ENCODE measurements at places on chromosomes 4 and X.
A peak's percentile ranks its signal among the peaks of the same experiment; 100 is the strongest.

- no peak for DNase-seq
These were observed 631.7 kb downstream of the SMARCA1 start for GRCh38 chrX:128891554-128891953.

- no peak for DNase-seq
These were observed 89.9 kb downstream of the PLS3 start for GRCh38 chrX:115650916-115651315.

- no peak for DNase-seq
These were observed 27.3 kb upstream of the KIAA0232 start for GRCh38 chr4:6755088-6755753.

DNA sequence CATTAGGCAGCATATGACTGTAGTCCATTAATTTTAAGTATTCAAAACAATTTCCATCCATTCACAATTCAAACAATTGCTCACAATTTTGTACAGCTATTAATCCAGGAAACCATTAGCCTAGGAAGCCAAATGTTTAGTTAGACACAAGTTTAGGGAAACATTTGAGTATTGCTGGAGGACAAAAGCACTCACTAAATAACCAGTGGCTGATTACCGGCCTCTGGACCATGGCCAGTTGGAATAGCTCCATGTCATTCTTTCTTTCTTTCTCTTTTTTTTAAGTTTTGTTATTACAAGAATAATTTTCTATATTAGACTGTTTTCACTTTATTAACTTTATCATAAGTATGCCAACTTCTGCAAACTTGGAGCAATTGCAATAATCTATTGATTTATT lies 31.3 kb downstream of the TRIML2 start:
- DNase-seq: no peak

DNA sequence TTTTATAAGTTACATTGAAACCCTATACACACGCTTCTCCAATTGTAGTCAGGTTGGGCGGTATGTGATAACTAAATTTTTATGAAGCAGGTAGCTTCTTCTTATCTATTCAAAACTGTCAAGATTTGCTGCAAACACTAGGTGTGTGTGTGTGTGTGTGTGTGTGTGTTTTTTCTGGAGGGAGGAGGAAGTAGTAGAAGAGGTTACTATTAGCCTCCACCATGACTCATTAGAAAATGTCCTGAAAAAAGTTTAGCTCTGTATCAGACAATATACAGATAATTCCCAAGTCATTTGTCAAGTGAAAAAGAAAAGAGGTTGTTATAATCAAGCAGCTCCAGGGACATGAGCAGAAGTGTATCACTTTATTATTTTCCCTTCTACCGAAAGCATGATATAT lies 33.9 kb downstream of the PCDH7 start:
- DNase-seq: no peak

- DNase-seq: peak; percentile 7
These were observed 27.0 kb downstream of the MAGEE1 start for GRCh38 chrX:76454456-76454927.

DNA sequence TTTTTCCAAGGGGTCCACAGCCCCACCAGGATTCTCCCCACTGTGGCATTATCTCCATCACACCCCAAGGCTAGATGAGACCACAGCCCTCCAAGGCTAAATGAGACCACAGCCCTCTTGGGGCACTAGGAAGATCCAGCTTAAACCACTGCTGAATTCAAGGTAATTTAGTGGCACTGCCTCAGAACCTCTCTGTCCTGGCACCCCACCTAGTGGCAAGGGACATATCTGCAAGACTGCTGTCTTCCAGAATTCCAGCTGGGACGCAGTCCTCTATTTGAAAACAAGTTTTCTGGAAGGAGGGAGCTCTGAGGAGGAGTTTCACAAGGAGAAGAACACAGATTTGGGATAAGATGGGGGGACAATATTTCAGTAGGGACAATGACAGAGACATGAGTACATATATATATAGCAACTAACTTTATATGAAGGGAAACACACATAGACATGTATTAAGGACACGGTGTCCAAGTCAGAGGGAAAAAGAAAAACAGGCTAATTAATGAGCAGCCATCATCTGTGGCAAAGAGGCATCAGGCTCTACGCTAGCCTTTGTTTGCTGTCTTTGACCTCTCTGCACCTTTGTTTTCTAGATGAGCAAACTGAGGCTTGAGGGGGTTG lies 9.3 kb downstream of the CETN2 start:
- DNase-seq: no peak

DNA sequence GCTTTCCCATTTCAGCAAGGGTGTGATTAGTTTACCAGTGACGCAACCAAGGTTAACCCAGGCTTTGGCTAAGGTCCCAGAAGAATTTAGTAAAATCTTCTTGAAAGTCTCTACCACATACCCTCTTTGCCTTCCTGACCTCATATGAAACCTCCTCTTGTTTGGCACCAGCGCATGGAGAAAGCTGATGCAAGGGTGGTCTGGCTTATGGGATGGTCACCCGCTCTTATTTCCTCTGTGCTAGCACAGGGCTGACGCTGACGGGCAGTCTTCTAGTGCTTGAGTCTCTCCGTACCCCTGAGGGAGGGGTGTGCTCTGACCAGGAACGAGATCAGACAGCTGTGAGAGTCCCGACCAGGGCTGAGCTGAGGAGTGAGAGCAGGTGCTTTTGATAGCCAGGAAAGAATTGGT lies 137.6 kb downstream of the TENM3 start:
- no peak for DNase-seq

DNA sequence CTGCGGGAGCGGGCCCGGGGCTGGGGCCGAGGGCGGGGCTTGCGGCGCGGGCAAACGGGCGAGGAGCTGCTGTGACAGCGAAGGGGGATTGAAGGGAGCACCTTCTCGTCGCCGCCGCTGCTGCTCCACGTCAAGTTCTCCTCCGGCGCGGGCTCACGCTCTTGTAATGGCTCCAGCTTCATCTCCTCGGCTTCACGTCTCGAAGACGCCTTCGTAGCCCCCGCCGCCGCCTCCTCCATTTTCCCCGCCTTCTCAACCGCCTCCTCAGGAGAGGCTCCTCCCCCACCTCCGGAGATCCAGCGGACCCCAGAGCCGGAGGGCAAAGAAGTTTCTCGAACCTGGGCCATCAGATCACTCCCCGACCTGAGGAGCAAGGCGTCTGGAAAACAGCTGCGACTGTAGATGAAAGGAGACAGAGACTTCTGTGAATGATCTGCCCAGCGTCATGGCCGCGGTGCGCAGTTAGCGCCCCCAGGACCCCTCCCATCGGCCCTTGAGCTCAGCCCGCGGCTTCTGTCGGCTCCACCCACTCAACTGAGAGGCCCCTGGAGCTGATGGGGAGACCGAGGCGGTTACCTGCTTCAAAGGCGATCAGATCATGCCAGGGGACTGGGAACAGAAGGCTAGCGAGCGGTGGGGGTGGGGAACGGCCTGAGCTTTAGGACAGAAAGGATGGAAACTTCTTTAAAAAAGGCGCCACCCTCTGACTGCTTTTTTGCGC lies 895 bp downstream of the USP51 start:
- DNase-seq: peak; percentile 69

- DNase-seq: no peak
These were observed 2.1 kb upstream of the NSG1 start for GRCh38 chr4:4384837-4385236.

DNA sequence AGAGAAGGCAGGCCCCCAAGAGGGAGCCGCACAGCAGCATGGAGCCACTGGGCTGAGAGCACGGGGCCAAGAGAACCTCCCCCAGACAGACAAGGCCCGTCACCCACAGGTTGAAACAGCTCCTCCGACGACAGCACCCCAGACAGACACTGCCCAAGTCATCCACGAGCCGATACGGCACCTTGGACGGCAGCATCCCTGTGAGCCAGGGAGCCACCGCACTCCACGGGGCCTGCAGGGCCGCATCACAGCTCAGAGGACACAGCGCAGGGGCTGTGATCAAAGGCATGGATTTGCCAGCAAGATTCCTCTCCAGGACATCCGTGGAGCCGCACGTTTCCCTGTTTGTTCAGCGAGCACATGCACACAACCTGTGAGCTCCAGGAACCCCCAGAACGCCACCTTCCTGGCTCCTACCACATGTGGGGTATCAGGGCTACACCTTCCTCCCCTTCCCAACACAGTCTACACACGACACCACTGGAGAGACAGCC lies 3.9 kb downstream of the CTBP1 start:
- DNase-seq: no peak

- DNase-seq: no peak
These were observed 385.4 kb upstream of the CNKSR2 start for GRCh38 chrX:20988804-20989203.

- DNase-seq: no peak
These were observed 185.6 kb downstream of the RAP1GDS1 start for GRCh38 chr4:98446499-98447375.

- no peak for DNase-seq
These were observed 13.6 kb downstream of the SLC25A6 start for GRCh38 chrX:1378306-1378759.

DNA sequence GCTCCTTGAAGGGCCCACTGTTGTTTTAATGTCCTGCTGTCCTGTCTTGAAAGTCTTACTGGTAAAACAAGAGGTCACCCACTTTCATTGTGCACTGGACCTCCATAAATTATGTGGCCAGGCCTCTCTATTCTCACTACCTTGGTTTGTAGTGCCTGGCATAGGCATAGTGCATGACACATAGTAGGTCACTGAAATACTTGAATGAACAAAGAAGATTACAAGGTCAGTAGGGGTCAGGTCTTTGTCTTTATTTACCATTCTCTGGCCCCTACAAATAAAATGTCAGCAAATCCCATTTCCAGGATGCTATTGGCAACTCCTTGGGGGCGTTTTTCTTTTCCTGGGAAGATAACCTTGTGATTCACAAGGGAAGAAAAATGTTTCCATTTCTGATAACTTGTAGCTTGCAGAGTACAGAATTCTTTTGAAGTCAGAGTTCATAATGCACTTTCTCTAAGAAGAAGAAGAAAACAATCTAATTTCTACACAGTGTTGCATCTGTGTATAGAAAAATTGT lies 1.4 kb downstream of the PGM2 start:
- DNase-seq: no peak

DNA sequence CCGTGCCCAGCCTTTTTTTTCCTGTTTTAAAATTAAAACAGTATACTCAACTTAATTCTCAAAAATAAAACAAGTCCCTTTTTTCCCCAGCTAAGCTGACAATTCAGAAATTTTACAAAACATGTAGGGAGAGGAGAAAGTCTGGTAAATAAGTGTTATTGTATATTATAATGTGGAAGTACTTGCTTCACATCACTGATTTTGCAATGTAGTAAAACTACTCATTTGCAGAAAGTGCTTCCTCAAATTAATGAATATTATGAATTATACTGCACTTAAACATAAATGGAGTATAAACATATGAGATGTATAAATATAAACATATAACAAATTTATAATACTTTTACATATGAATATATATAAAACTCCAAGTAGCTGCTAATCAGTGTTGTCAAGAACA lies 11.6 kb upstream of the H2AZ1 start:
- no peak for DNase-seq

DNA sequence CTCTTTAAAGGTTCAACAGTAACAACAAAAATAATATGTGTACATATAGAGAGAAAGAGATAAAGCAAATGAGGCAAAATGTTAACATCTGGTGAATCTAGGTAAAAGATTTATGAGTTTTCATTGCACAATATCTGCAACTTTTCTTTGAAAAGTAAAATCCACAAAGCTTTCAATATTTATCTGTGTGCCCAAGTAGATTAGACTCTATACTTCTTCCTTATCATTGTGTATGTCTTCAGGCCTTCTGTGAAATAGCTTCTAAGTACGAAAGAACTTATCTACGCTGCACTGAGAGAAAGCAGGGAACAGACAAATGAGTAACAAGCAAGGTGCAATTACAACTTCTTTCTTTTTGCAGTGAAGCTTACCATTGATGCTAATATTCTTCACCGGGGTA lies 81.6 kb downstream of the NPNT start:
- DNase-seq: no peak
